ENCODE measurements at places on chromosomes 16 and 17.
A peak's percentile ranks its signal among the peaks of the same experiment; 100 is the strongest.

DNA sequence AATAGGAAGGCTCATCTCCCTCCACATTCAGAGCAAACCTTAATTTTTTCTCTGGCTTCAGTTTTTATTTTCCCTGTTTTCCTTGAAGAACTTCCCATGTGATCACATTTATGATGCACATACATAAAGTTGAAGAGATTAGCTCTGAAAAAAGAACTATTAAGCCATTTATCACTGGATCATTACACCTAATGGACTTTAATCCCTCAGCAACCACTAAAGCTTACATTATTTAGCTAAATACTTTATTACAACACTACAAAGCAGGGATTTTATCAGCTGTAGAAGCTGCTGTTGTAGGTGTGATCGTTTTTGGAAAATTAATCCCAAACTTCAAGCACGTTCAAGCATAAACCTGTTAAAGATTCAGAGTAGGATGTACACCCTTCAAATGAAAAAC lies 21.1 kb downstream of the SMYD4 start:
- no peak overlapping the region for H3K27ac ChIP-seq
- H3K4me1 ChIP-seq = no peaks in the 10 kb centered on the region
- H3K36me3 ChIP-seq = peaks cover 18% of the 10 kb centered on the region
- no peaks in the 10 kb centered on the region for H3K27me3 ChIP-seq
- no peak for DNase-seq

- H3K36me3 ChIP-seq = no peaks in the 10 kb centered on the region
- H3K4me1 ChIP-seq = no peaks in the 10 kb centered on the region
- no peak for DNase-seq
- no peak overlapping the region for H3K27ac ChIP-seq
- peaks cover 5% of the 10 kb centered on the region for H3K27me3 ChIP-seq
These were observed 606.0 kb upstream of the SALL1 start for GRCh38 chr16:51757124-51757470.

GRCh38 chr17:32307658-32308057 lies 34.3 kb downstream of the C17orf75 start:
- H3K27ac ChIP-seq = no peak overlapping the region
- H3K27me3 ChIP-seq = no peaks in the 10 kb centered on the region
- H3K36me3 ChIP-seq = no peaks in the 10 kb centered on the region
- no peaks in the 10 kb centered on the region for H3K4me1 ChIP-seq
- no peak overlapping the region for H3K4me3 ChIP-seq

DNA sequence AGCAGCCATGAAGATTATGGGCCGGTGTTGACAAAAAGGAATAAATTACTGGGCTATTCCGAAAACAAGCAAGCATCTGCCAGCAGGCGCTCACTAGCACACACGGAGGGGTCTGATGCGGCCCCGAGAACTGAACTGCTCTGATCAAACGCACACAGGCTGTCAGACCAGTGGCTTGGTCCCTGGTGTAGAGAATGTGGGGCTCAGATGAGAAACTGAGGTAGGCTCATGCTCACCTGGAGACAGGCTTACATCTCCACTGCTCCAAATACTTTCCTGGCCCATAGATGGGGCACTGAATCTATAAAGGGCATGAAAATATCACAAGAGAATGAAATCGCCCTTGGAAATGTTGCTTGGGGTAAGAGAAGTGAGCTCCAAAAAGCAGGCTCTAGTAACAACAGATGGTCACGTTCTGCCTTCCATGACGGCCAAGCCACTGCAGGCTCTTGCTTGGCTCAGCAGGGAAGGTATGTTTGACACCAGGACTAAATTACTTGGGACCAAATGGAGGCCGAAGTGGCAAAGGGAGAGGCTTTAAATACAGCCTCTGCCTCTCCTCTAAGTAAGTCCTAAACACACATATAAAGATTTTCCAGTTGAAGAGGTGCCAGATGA lies 5.4 kb downstream of the ABR start:
- no peak overlapping the region for H3K4me3 ChIP-seq
- H3K4me1 ChIP-seq = peaks cover 15% of the 10 kb centered on the region
- no peaks in the 10 kb centered on the region for H3K36me3 ChIP-seq
- H3K27ac ChIP-seq = no peak overlapping the region
- no peak for DNase-seq
- H3K27me3 ChIP-seq = peaks cover 3% of the 10 kb centered on the region

GRCh38 chr17:73071066-73071999 lies 21.2 kb downstream of the SLC39A11 start:
- no peak overlapping the region for H3K27ac ChIP-seq
- no peak overlapping the region for H3K4me3 ChIP-seq
- no peak for DNase-seq
- H3K4me1 ChIP-seq = no peaks in the 10 kb centered on the region

GRCh38 chr16:13997933-13998332 lies 73.2 kb upstream of the MRTFB start:
- no peaks in the 10 kb centered on the region for H3K36me3 ChIP-seq
- no peak overlapping the region for H3K27ac ChIP-seq
- no peak for DNase-seq
- H3K27me3 ChIP-seq = no peaks in the 10 kb centered on the region
- no peak overlapping the region for H3K4me3 ChIP-seq

DNA sequence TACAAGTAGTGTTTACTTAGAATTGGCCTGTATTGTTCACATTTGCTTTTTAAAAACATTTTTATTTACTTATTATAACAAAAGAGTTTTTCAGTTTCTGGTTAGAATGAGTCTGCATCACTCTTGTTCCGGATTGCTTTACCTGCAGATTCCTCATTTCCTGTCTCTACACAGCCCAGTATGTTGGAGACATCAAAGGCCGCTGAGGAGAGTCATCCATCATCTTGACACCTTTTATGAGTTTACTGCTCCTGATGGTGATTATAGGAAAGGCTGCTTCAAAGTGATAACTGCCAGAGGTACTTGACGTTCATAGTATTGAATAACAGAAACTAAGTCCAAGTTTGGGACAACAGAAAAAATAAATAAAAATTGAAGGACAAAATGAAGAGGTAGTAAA lies 490.5 kb upstream of the CA10 start:
- no peak for DNase-seq
- H3K4me3 ChIP-seq = no peak overlapping the region
- H3K27me3 ChIP-seq = no peaks in the 10 kb centered on the region
- no peaks in the 10 kb centered on the region for H3K4me1 ChIP-seq
- no peaks in the 10 kb centered on the region for H3K36me3 ChIP-seq

- H3K27me3 ChIP-seq = no peaks in the 10 kb centered on the region
- no peaks in the 10 kb centered on the region for H3K4me1 ChIP-seq
- H3K4me3 ChIP-seq = no peak overlapping the region
- DNase-seq = no peak
- H3K36me3 ChIP-seq = no peaks in the 10 kb centered on the region
- H3K27ac ChIP-seq = no peak overlapping the region
These were observed 109.8 kb downstream of the CDK5R1 start for GRCh38 chr17:32596628-32597027.

DNA sequence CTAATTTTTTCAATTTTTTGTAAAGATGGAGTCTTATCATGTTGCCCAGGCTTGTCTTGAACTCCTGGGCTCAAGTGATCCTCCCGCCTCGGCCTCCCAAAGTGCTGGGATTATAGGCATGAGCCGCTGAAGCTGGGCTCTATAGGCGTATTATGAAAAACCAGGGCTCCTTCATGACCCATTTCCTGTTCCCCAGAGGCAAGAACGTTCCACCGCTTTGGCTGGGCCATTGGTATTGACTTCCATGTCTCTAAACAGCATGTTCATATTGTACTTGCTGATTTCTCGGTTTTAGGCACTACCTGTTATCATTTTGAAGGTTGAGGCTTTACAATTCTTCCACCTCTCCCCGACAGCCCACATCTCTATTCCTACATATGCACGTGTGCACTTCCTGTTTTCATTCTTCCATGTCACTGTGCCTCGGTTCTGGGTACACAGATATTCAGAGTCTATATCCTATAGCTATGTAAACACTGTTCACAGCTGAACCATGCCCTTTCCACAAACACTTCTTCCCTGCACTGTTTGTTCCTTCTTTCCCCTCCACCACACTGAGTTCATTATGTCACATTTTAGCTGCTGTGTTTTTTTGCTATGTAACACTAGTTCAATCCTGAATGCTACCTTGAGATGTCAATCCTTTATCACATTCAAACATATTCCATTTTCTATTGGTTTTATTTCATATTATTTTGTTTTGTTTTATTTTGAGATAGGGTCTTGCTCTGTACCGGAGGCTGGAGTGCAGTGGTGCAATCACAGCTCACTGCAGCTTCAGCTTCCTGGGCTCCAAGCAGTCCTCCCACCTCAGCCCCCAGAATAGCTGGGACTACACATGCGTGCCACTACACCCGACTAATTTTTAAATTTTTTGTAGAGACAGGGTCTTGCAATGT lies 16.8 kb upstream of the MAPK3 start:
- H3K4me3 ChIP-seq = no peak overlapping the region
- H3K4me1 ChIP-seq = no peaks in the 10 kb centered on the region
- no peak overlapping the region for H3K27ac ChIP-seq
- H3K36me3 ChIP-seq = no peaks in the 10 kb centered on the region

GRCh38 chr16:74079232-74079586 lies 217.4 kb upstream of the PSMD7 start:
- no peaks in the 10 kb centered on the region for H3K27me3 ChIP-seq
- no peak for DNase-seq
- no peak overlapping the region for H3K27ac ChIP-seq
- H3K4me3 ChIP-seq = no peak overlapping the region
- H3K4me1 ChIP-seq = no peaks in the 10 kb centered on the region

DNA sequence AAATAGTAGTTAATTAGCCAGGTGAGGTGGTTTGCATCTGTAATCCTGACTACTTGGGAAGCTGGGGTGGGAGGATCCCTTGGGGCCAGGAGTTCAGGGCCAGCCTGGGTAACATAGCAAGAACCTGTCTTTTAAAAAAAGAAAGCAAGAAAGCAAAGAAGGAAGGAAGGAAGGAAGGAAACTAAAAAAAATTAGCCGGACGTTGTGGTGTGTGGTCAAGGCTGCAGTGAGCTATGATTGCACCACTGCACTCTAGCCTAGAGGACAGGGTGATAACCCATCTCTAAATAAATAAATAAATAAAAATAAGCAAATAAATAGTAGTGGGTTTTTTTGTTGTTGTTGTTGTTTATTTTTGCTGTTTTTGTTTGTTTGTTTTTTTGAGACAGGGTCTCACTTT lies 39.3 kb upstream of the MAP2K6 start:
- no peaks in the 10 kb centered on the region for H3K4me1 ChIP-seq
- no peak overlapping the region for H3K4me3 ChIP-seq
- H3K36me3 ChIP-seq = no peaks in the 10 kb centered on the region
- DNase-seq = no peak
- H3K27me3 ChIP-seq = no peaks in the 10 kb centered on the region
- no peak overlapping the region for H3K27ac ChIP-seq

DNA sequence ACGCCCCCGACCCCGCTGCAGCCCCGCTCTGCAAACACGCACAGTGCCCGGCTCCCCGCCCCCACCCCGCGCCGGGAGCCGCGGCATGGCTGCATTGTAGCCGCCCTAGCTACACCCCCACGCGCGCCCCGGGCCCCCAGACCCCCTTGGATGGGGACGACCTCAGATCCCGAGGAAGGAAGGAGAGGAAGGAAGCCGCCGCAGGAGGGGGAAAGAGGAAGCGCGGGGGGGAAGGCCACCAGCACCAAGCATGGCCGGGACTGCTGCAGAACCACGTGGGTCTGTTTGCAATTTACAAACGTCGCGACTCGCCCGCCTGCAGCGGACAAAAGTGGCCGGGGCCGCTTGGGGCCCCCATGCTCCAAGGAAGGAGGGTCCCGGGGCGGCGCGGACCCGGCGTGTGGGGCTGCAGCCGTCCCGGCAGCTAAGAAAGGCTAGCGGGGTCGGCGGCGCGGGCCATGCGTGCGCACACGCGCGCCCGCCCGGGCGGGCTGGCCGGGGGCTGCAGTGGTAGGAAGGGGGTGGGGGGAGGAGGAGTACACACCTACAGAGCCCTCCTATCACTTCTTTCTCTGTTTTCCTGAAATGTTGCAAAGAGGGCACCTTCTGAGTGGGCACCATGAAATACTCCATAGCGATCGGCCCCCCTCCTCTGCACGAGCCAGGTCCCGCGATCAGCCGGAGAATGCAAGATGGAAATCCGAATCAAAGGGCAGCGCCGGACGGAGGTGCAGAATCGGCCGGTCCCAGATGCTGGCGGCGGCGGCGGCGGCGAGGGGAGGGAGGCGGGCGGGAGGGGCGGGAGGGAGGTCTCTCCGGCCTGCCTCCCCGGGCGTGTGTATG lies 488 bp downstream of the TFAP4 start:
- peak overlapping the region; percentile 51 for H3K4me3 ChIP-seq
- DNase-seq = peak; percentile 55
- no peaks in the 10 kb centered on the region for H3K36me3 ChIP-seq
- H3K27me3 ChIP-seq = no peaks in the 10 kb centered on the region

DNA sequence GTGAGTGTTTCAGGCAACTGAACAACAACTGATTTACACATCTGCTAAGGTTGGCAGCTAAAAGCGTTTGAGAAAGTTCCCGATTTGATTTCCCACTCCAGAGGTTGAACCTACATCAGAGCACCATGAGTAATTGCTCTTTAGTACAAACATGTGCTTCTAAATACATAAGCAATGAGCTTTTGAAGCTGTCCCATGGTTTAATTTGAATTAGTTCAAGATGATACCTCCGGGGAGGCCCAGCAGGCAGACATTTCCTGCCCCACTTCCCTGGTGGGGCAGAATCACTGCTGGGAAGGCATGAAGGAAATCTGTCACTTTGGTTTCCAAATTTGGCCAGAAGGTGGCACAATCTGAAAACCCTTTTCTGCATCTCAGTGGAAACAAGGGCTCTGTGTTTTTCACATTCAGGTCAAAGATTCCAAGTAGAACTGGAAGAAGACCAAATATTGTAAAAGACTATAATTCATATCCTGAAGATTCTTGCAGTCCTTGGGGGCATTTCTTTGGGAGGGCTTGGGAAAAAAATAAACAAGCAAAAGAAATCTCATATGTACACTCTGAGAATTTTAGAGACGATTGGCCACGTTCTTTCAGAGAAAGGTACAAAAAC lies 176.2 kb upstream of the FAM20A start:
- no peak overlapping the region for H3K4me3 ChIP-seq
- H3K4me1 ChIP-seq = peaks cover 33% of the 10 kb centered on the region
- DNase-seq = peak; percentile 85

GRCh38 chr17:46876353-46876887 lies 25.0 kb downstream of the WNT9B start:
- H3K4me1 ChIP-seq = no peaks in the 10 kb centered on the region
- peaks cover 22% of the 10 kb centered on the region for H3K27me3 ChIP-seq
- no peak for DNase-seq
- H3K36me3 ChIP-seq = no peaks in the 10 kb centered on the region
- H3K4me3 ChIP-seq = no peak overlapping the region
- H3K27ac ChIP-seq = no peak overlapping the region

DNA sequence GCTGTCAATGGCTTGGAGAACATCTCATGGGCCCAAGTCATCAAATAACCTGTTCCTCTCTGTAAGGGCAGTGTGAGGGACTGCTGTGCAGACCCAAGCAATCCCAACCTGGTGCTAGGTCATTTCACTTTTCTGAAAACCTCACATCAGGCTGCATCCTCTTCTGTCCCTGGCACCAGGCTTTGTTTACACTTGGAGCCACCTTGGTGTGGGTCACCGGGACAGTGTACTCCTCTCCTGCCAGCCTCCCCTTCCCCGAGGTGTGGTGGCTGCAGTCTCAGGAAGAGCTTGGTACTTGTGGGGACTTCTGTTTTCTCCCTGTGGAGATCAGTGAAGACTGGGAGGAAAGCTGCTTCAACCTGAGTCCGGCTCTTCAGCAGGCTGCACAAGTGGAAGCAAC lies 12.4 kb downstream of the SLC7A6OS start:
- H3K27me3 ChIP-seq = no peaks in the 10 kb centered on the region
- H3K36me3 ChIP-seq = peaks cover 98% of the 10 kb centered on the region
- H3K27ac ChIP-seq = no peak overlapping the region
- H3K4me3 ChIP-seq = no peak overlapping the region

- no peaks in the 10 kb centered on the region for H3K27me3 ChIP-seq
- DNase-seq = no peak
- H3K27ac ChIP-seq = peak overlapping the region; percentile 81
- peak overlapping the region; percentile 91 for H3K4me3 ChIP-seq
- H3K36me3 ChIP-seq = peaks cover 42% of the 10 kb centered on the region
These were observed 362 bp downstream of the KLHDC4 start for GRCh38 chr16:87765473-87765775.

GRCh38 chr16:71727551-71728324 lies 3.2 kb upstream of the PHLPP2 start:
- no peak overlapping the region for H3K4me3 ChIP-seq

Data from SJSA1 (cell line).